ENCODE measurements at places on chromosomes 2 and 18.

DNA sequence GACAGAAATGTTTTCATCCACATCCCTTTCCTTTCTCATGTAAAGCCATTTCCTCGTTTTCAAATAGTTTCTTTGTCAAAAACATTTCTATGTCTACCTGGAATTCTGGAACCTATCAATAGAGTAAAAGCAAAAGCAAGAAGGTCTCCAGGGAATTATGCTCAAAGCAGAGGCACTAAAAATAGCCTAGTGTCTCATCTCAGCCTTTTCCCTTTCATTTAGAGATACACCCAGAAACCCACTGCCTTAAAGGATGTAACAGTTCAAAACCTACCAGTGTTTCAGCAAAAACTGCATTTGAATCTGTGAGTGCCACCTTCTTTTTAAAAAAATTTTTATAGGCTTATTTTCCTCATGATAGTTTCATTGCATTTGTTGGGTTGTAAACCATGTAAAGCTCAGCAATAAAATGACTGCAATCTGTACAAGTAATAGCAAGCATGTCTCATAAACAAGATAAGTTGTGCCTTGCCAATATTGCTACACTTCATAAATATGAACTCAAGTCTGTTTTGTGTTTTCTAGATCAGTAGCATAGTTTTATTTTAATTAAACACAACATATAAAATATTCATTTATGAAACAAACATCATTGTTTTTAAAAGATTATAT, 927.3 kb upstream of the ACVR2A start:
- no peak for DNase-seq

GRCh38 chr18:40380686-40381439, 1574.2 kb upstream of the PIK3C3 start:
- no peak for DNase-seq

DNA sequence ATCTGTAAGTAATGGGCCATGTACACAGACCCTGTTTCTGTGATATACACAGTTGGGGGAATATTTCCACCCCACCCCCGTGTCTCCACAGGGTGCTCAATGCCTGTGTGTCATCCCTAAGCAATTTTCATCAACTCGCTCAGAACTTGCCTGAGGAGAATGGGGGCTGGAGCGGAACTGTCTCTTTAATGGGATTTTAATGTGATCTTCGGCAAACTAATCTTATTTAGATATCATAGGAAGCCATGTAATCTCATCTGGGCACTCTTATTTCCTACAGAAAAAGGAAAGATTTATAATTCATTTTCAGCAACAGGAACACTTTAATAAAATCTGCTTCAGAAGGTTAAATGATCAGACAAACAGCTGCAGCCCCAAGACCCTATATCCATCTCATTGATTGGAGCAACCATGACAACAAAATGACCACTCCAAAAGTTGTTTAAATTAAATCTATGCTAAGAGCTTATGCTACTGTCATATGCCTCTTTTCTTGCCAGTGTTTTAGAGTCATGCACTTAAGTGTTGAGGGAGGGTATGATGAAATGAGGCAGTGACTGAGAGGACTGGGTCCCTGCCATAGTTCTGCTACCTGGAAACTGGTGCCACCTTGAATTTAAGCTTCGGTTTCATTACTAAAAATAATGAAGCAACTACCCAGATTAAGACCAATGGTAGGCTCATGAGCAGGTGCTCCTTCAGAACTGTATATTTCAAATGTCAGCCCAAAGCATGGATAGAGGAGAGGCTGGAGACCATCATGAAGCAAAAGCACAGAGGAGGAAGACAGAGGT, 183.1 kb upstream of the DDX18 start:
- no peak for DNase-seq

- DNase-seq = no peak
Observed at GRCh38 chr2:241978670-241979069, 109.1 kb downstream of the RTP5 start.

DNA sequence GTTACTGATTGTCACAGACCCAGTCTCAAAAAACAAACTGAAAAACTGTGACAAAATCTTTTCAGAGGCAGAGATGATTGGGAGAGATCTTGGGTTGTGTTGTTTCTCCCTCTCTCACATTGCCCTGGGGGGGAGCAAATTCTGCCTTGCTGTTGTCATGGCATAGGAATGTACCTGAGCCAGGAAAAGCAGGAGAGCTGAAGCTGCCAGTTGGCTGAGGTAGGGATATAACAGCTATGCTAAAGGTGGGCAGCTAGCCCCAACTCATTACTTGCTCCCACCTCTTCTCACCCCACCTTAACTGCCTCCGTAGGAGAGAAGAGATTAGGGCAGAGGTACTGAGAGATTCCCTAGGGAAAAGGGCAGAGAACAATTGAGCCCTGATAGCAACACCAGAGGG, 299.3 kb downstream of the OSR1 start:
- DNase-seq = no peak

DNA sequence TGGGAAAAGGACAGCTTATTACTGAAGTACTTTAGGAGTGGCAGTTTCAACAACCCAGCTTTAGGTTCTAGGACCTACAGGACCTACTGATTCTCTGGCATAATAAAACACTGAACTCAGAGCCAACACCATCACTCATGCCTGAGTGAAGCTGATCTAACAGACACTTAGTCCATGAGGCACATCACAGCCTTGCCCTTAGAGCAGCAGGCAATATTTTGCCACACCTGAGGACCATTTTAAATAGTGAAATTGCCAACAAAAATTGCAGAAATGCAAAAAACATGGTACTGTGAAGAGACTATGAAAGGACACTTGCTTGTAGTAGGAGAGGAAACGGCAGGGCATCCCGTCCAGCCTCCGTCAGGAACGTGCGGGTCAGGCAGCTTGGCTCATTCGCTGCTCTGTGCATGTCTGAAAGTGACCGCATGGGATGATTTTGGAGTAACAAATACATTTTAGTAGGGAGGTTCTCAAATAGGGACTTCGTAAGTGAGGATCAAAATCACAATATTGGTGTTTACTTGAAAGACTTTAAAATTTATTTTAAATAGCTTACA, 18.1 kb downstream of the CNOT11 start:
- DNase-seq = no peak

DNA sequence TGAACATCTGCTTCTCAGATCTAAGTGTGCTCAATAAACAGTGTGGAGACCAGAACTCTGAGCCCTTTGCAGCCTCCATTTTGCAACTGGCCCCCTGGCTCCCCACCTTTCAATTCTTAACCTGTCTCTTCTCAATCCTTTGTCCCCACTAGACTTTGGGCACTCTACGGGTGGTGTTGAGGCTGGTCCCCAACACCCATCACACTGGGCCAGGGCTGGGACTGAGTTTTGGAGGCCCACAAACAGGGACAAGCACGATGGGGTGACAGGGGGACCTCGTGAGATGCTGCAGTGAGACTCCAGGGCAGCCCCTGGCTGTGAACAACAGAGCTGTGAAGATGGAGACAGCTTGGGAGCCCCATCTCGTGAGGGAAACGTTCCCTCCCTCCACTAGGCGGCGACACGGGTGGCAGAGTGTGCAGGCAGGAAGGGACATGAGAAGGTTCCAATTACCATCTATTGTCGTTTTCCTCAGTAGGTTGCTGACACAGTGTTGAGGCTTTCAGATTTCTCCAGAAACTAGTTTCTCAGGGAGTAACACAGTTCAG, 1.2 kb downstream of the ANKMY1 start:
- DNase-seq = peak; percentile 54

- DNase-seq = no peak
Observed at GRCh38 chr2:118925981-118926380, 16.0 kb upstream of the MARCO start.

GRCh38 chr2:136327162-136327852, 209.4 kb upstream of the CXCR4 start:
- no peak for DNase-seq

- no peak for DNase-seq
Observed at GRCh38 chr2:164871404-164871803, 29.8 kb upstream of the COBLL1 start.

DNA sequence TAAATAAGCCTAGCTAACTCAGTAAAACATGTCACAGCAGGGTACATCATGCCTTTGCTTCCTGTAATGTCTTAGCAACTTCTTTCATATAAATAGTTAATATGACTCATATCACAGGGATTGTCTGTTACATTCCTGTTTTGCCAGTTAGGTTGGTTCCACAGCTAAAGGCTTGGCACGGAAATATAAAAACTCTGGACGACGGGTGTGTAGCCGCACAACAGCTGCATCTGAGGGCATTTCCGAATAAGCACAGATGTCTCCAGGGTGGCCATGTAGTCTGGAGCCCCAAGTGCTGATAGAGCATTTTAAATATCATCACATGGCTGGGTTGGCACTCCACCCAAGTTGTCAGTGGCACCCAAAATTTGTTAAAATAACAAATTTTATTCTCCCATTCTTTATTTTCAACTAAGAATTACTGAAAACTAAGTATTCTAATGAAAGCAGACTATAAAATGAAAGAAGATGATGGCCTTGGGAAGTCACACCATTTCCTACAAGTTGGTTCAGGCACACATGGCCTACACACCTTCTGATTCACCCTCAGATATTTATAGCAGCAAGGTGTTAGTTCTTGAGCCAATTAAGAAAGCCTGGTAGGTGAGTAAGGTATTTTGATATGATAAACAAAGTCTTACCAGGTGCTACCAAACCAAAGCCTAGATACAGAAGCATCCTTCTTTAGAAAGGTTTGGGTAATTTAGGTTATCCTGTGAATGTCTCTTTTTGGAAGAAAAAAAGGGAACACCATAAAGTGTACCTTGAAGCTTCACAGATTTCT, 61.8 kb upstream of the STK17B start:
- DNase-seq = peak; percentile 61

DNA sequence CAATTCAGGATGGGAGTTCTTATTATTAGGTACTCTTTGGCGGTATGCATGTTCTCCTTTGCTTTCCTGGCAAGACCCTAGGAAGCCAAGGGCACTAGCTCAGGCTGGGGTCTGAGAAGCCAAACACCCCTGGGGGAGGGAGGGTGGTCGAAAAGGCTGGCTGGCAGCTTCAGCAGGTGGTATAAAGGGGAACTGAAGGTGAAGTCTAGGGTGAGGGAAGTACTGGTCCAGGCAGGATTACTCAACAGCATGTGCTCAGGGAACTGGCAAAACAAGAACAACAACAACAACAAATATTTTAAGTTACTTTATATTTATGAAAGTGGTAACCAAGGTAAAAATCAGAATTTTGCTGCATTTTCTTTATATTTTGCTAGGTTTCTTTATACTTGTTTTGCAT, 40.7 kb upstream of the PCBP1 start:
- no peak for DNase-seq

- no peak for DNase-seq
Observed at GRCh38 chr2:184685999-184686841, 87.9 kb downstream of the ZNF804A start.

DNA sequence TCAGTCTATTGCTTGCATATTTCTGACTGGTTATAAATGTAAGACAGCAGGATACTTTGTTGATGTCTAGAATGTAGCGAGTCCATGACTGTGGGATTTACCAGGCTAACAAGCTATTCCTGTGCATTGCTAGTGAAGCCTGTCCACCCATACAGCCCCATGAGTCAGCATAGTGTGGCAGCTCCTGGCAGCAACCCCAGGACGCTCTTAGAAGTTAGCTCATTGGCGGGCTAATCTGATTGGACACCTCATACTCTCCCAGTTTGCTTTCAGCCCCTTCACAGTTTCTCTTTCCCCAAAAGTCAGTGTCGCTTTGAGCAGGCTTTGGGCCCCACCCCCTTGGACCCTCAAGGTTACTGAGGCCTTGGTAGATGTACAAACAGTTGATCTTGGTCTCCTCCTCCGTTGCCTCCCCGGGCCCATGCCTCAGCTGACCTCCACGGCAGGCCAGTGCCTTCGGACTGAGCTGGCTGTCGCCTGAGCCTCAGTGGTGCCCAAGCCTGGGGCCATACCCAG, 48.0 kb downstream of the COA5 start:
- DNase-seq = no peak

- DNase-seq = no peak
Observed at GRCh38 chr2:36359067-36359466, 3.5 kb downstream of the CRIM1 start.
